ENCODE measurements at places on chromosomes 2 and 18.

DNA sequence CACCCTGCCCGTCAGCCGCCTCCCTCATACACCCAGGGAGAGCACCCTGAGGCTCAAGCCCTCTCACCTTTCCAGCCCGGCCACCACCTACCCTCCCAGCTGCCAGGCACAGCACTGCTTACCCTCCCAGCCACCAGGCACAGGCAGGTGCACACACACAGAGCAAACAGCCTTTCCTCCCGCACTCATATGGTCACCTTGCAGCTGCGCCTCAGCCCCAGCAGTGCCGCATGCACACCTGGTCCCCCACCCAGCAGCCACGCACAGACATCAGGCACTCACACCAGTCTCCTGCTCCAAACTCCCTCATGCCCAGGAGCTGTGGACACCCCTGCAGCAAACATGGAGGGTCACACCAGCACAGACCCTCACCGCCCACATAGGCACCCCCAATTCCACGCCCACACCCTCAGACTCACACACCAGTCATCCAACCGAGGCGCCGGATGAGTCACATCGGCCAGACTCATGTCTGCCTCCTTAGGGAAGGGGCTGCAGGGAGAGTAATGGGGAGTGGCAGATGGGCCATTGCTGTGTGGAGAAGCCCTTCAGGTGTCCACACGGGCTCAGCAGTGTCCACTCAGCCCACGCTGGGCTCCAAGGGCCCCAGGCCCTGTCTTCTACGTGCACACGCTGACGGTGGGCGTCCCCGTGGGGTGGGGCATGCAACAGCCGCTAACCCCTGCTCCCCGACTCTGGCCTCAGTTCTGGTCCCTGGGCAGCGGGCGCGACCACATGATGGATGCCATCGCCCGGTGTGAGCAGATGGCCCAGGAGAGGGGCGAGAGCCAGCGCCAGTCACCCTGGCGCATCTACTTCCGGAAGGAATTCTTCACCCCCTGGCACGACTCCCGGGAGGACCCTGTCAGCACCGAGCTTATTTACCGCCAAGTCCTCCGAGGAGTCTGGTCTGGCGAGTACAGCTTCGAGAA is 22.3 kb upstream of the GPR17 start:
- DNase-seq: no peak

GRCh38 chr18:6521803-6522418 is 107.2 kb upstream of the L3MBTL4 start:
- DNase-seq: no peak

- DNase-seq: no peak
Measured at GRCh38 chr2:222398446-222398885, 25.9 kb upstream of the SGPP2 start.

- DNase-seq: no peak
Measured at GRCh38 chr2:175575346-175576258, 394.1 kb upstream of the ATP5MC3 start.

- no peak for DNase-seq
Measured at GRCh38 chr2:236955521-236956030, 130.1 kb upstream of the COPS8 start.

- no peak for DNase-seq
Measured at GRCh38 chr2:43051338-43051737, 175.1 kb downstream of the ZFP36L2 start.

DNA sequence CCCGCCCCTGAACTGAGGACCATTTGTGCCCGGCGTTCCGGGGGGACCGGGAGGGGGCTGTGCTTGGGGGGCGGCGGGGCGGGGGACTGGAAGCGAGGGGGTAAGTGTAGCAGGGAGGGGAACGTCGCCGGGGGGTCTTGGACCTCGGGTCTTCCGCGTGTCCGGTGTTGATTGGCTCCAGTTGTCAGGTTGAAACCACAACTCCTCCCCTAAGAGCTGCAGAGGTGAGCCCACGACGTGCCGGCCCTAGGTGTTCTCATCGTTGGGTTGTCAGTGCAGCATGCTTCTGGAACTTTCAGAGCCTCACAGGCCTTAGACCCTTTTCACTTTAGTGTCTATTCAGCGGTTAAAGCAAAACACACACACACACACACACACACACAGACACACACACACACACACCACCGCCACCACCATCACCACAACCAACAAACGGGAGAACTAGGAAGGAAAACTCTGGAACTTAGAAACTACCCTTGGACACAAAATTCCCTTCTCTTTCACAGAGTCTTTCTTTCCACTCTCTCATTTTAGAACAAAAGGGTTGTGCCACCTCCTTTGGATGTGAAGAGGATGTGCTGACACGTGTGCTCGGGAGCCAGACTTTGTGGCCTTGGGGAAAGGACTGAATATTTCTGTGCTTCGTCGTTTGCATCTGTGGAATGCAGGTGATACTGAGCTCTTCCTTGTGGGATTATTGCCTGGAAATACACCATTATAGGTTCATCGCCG is 6.7 kb upstream of the DLX2 start:
- DNase-seq: no peak

- no peak for DNase-seq
Measured at GRCh38 chr2:222851956-222852617, 8.7 kb upstream of the ACSL3 start.

- DNase-seq: no peak
Measured at GRCh38 chr18:67875944-67876343, 359.4 kb upstream of the DSEL start.

GRCh38 chr2:174023591-174024523 is 58.7 kb upstream of the SP3 start:
- no peak for DNase-seq

DNA sequence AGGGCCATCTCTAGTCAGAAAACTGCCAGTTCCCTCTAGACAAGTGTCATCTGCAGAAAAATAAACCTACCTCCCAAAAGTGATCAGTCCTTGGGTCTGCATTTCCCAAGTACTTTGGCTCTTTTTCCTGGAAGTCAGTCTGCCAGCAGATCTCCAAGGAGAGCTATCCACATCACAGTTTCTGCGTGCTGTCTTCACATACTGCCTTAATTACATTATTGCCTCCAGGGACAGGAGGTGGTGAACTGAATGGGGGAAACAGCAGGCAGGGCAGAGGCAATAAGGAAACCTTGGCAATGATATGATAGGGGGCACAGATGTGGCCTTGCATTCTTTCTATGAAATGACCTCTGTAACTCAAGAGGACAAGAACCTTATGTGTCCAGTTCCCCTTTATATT is 105.9 kb upstream of the SIX2 start:
- DNase-seq: no peak

Data from activated T-helper 1 cell treated with anti-CD3 and anti-CD28 coated beads, Interleukin-2, amount 50 U/mL, for 16 hours (primary cell).